Kidney (tissue), 22 donors: ENCODE measurements at places on chromosomes 5 and 9. TPM values are rescaled to one million over a fixed set of nuclear protein-coding genes. Genes with fewer than 3 reads are reported as not detected.

Gene NEURL1B
- polyA plus RNA-seq: 5.4 TPM

DNA sequence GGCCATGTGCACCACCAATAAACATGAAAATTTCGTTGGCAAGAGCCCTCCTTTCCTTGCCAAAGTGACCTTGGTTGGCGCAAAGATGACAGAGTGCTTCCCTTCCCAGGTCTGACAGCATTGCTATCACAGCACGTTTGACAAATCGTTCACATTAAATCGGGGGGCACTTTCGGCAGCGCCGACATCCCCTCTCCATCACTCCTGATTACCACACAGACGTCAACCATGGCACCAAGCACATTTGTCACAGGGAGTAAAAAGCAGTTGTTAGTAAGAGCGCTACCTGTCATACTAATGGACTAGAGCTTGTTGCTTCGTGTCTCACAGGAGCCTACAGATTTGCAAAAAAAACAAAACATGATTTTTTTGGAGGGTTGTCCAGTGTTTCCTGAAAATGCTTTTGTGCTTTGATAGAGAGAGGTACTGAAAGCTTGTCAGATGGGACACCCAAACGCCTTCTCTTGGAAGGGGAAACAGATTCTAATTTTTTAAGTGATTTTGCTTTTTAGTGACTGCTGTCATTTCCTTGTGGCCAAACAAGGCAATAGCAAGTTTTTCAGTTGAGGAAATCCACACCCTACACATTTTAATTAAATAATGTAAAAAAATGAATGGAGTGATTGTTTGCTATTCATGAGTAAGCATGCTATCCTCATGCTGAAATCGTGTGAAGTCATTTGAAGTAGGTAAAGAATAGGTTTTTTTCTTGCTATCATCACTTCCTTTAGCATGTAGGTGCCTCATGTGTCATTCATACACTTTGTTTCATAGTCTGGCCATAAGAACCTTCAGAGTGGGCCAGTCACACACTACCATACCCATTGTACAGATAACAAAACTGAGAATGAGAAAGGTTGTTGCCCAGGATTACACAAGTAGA lies 682.8 kb upstream of the WWC1 start:
- DNase-seq: no peak

- no peak for DNase-seq
Observed at GRCh38 chr5:79416499-79416898, 97.4 kb downstream of the HOMER1 start.

Gene HACD4
- polyA plus RNA-seq: 1.3 TPM

Gene UCK1
- 34.6 TPM for polyA plus RNA-seq

Gene ZNF454
- polyA plus RNA-seq: 0.77 TPM

DNA sequence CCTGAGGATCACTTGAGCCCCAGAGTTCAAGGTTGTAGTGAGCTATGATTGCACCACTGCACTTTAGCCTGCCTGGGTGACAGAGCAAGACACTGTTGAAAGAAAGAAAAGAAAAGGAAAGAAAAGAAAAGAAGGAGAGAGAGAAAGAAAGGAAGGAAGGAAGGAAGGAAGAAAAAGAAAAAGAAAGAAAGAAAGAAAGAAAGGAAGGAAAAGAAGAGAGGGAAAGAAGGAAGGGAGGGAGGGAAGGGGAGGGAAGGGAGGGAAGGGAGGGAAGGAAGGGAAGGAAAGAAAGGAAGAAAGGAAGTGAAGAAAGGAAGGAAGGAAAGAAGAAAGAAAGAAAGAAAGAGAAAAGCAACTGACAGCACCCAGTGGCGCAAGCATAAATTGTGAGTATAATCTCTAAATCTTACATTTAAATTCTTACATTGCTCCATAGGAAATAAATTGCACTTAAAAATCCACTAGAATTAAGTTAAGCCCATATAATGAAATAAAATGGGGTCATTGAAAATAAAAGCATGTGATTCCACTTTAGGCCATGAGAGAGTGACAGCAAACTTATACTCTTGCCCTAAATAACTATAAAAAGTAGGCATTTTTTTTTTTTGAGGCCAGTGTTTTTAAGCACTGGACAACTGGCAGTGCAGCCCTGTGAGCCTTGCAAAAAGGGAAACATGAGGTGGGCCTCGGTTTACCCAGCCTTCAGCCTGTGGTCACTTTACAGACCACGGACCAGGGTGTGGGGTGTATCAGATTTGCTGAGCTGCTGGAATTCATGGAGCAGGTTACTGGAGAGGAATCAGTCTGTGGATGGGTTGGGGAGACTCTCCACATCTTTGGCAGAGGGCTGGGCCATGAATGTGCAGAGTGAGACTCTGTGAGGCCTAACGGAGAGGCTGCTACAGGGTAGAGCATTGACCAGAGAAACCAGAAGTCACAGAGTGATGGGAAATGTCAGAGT lies 175.5 kb downstream of the TTLL11 start:
- DNase-seq: no peak
